ENCODE measurements at places on chromosomes 1 and 21.

- DNase-seq, result no peak
Observed at GRCh38 chr1:219564109-219564508, 48.8 kb downstream of the ZC3H11B start.

- DNase-seq, result no peak
Observed at GRCh38 chr1:205861540-205861939, 11.6 kb upstream of the PM20D1 start.

- DNase-seq, result no peak
Observed at GRCh38 chr1:94921977-94922376, 4.9 kb downstream of the CNN3 start.

DNA sequence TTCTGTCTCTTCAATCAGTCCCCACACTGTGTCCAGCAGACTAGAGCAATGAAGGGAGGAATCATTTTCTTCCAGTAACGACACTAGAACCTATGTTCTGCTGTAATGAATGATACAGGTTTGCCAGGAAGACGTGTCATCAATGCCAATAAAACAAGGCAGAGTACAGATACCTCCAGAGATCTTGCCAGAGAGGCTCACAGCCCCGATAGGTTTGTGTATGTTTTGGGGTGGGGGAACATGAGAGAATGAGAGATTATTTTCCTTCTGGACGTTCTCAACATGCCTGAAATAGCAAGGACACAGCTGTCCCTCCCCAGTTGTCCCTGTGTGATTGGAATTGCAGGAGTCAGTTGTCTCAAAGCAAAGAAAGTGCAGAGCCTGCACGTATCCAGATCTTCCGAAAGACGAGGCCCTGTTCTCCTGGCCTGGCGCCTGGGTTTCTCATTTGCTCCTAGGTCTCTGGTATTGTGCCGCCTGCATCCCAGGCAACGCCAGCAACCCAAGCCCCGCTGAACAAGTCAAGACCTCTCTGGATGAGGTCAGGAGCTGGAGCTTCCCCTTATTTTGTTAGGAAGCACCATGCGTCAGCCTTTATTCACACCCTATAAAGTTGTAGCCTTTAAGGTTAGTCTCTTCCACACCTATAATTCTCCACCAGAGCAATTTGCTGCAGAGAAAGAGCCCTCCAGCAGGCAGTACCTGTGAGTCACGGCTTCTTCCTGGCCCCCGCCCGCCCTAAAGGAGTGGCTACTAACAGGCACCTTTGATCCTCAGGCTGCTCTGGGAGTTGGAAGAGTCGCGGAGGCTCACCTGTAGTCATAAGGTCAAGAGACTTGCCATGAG, 130.5 kb downstream of the TOMM20 start:
- no peak for DNase-seq
